Activated CD4-positive, alpha-beta memory T cell treated with anti-CD3 and anti-CD28 coated beads, Interleukin-2, amount 10 ng/mL, durations not matched to agents 7 days and 5 days (primary cell): ENCODE measurements at places on chromosomes 6 and 20.

DNA sequence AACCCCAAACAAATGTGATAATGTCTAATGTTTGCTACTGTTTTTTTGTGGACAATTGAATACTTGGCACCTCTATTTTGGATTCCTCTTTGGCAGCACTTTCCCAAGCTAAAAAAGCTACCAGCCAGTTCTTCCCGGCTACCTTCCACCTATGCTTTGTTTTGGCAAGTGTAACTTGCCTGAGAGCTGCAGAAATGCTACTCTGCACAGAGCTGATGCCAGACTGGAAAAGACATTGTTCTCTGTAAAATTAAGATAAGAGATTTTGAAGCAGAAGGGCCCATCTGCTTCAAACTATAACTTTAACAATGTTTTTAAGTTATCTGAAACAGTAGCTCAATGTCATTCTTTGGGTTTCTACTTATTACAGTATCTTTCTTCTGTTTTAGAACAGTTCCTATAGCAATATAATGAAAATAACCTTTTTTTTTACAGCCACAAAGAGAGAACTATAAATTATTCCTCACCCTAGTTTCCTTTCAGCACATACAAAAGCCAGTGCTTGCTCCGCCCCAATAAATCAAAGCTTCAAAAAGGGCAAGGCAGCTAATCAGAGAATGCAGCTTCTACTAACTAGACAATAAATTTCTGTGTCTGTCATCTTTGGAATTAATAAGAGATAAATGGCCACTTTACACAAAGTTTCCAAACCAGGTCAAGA is 183.1 kb downstream of the UBE3D start:
- peaks cover 11% of the 10 kb centered on the region for H3K27me3 ChIP-seq
- H3K36me3 ChIP-seq, result no peaks in the 10 kb centered on the region
- H3K4me3 ChIP-seq, result no peak overlapping the region
- DNase-seq, result no peak
- no peak overlapping the region for H3K27ac ChIP-seq

- DNase-seq, result no peak
- peaks cover 3% of the 10 kb centered on the region for H3K27me3 ChIP-seq
- H3K4me3 ChIP-seq, result no peak overlapping the region
- H3K36me3 ChIP-seq, result no peaks in the 10 kb centered on the region
- no peaks in the 10 kb centered on the region for H3K4me1 ChIP-seq
- H3K27ac ChIP-seq, result no peak overlapping the region
Measured at GRCh38 chr6:135985471-135985870, 134.0 kb downstream of the PDE7B start.

- H3K27ac ChIP-seq, result no peak overlapping the region
- no peaks in the 10 kb centered on the region for H3K4me1 ChIP-seq
- peaks cover 4% of the 10 kb centered on the region for H3K36me3 ChIP-seq
- no peaks in the 10 kb centered on the region for H3K27me3 ChIP-seq
Measured at GRCh38 chr6:14520536-14520935, 403.0 kb downstream of the CD83 start.

DNA sequence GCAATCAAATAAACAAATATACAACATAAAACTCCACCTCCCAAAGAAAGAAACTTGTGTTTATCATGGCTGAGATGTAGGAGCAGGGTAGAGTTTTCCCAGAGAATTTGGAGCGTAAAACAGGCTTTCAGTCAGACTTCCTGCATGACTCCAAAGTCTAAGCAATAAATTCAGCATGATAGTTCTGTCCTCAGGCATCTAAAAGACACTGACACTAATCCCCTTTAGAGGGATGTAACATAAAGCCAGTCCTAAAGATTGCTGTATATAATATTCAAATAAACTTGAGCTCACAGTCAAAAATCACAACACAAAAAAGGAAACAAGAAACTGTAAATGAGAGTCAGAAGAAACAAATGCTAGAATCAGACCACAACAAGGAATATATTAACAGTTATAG is 234.4 kb downstream of the CENPW start:
- H3K4me3 ChIP-seq, result no peak overlapping the region
- no peak overlapping the region for H3K27ac ChIP-seq
- H3K36me3 ChIP-seq, result no peaks in the 10 kb centered on the region
- no peaks in the 10 kb centered on the region for H3K27me3 ChIP-seq
- DNase-seq, result no peak

- no peak for DNase-seq
- H3K27me3 ChIP-seq, result peaks cover 21% of the 10 kb centered on the region
- no peak overlapping the region for H3K4me3 ChIP-seq
- H3K27ac ChIP-seq, result no peak overlapping the region
Measured at GRCh38 chr20:46332373-46333160, 24.3 kb upstream of the CDH22 start.

DNA sequence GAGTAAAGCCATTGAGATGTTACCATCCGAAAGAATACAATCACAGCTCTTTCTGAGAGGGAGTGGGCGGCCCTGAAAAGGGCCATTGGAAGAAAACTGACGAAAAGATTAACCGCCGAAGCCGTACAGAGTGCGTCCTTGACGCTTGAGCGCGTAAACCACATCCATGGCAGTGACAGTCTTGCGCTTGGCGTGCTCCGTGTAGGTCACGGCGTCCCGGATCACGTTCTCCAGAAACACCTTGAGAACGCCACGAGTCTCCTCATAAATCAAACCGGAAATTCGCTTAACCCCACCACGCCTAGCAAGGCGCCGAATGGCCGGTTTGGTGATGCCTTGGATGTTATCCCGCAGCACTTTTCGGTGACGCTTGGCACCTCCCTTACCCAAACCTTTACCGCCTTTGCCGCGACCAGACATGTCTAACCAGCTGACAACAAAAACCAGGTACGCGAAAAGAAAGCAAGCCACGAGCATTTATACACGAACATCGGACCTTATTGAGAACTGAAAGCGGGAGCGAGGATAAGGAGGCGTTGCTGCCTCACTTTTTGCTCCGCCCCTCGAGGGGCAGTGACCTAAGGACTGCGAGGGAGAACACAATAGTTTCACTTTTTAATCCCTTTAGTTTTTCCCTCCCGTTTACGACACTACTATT is 60.3 kb upstream of the HFE start:
- H3K36me3 ChIP-seq, result peaks cover 11% of the 10 kb centered on the region
- H3K4me1 ChIP-seq, result peaks cover 88% of the 10 kb centered on the region
- H3K4me3 ChIP-seq, result peak overlapping the region; percentile 75
- peak; percentile 96 for DNase-seq

GRCh38 chr6:107565165-107565723 is 75.3 kb downstream of the SOBP start:
- no peaks in the 10 kb centered on the region for H3K36me3 ChIP-seq
- H3K27me3 ChIP-seq, result peaks cover 31% of the 10 kb centered on the region
- no peak overlapping the region for H3K4me3 ChIP-seq
- DNase-seq, result no peak
- no peak overlapping the region for H3K27ac ChIP-seq
